Stimulated activated CD4-positive, alpha-beta T cell treated with anti-CD3 and anti-CD28 coated beads, Interleukin-12 subunit alpha, Interleukin-12 subunit beta, amount 100 ng/mL, for 48 hours (primary cell): ENCODE measurements at places on chromosomes 3 and 15.

DNA sequence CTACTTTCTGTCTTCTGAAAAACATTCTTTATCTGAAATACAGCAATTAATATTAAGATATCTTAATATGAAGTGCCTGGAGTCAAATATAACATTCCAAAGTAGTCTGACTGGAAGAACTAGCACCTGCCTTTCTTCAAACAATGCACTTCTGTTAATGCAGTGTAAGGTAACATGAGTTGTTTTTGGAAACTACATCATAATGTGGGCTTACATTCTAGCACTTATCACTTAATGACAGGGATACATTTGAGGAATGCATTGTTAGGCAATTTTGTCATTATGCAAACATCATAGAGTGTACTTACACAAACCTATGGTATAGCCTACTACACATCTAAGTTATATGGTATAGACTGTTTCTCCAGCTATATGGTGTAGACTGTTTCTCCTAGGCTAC is 49.2 kb downstream of the SLC15A2 start:
- no peak for DNase-seq

- DNase-seq = no peak
These were observed 1.9 kb downstream of the AQP9 start for GRCh38 chr15:58139989-58140522.

DNA sequence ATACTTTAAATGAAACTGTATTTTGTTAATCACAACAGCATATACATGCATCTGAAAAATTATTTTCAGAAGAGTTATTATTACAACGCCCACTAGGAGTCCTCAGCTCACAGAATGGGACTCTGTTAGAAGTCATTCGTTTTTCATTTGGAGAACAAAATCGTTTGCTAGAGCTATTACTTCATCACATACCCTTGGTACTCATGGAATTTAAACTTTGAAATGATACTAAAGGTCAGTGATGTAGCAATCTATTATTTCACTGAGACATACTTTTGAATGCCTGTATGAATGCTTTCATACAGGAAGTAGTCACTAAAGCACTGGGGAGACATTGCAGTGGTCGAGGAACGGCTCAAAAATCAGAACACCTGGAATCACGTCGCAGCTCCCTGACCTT is 198.1 kb downstream of the MBNL1 start:
- no peak for DNase-seq

GRCh38 chr3:127254033-127254644 is 33.7 kb downstream of the PRR20G start:
- DNase-seq = no peak

DNA sequence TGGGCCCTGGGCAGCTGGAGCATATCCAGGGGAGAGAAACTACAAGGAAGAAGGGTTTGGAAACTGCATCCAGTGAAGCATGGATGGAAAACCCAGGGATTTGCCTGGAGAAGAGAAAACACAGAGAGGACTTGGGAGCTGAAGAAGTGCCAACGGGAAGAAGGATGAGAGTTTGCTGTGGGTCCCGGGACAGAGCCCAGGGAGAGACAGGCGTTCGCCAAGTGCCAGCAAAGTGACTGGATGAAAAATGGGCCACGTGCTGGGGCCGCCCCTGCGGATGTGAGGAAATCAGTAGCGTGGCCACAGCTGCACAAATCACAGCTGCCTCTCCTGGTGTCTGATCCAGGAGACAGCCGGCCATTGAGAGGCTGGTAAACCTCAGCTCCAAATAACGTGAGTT is 70.4 kb downstream of the HES1 start:
- no peak for DNase-seq

GRCh38 chr3:155233213-155233612 is 60.3 kb downstream of the STRIT1 start:
- no peak for DNase-seq

DNA sequence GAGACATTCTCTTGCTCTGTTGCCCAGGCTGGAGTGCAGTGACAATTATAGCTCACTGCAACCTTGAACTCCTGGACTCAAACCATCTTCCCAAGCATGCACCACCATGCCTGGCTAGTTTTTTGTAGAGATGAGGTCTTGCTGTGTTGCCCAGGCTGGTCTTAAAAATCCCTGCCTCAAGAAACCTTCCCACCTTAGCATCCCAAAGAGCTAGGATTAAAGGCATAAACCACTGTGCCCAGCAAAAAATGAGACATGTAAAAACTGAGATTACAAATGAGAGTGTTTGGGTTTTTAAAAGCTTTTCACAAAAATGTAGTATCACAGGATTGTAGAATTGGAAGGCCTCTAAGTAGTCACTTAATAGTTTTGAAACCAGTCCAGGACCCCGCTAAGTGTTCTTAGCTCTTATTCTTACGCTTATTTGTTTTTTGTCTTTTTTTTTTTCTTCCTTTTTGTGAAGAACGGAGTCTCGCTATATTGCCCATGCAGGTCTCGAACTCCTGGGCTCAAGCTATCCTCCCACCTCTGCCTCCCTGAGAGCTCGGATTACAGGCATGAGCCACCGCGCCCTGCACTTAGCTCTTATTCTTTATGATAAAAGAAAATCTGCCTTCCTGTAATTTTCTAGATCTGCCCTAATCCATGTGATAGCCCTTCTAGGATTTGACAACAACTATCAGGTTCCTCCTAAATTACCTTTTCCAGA is 31.5 kb downstream of the KLHL18 start:
- DNase-seq = no peak

DNA sequence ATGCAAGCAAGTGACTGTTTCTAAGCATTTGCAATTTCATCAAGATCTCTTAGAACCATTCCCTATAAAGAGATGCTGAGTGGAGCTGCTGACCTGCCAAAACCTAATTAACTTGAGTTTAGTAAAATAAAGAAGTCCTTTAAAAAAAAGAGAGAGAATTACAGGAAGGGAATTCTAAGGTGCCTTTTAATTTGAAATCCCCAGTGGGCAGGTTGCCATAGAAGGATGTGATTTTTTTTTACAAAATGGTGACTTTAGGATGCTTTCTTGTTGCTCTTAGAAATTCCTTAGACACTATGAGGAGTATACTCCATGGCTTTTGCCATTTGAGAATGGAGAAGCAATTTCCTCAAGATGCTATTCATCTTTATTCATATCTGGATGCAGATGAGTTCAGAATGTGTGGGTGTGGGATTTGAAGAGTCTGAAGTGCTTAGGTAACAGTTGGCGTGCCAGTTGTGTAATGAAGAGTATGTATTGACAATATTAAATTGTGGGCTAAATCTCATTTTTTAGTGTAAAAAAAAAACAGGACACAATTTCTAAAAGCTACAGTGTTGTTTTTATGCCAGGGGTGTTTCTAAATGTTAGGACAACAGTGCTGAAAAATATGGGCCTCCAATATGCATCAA is 13.6 kb downstream of the LRRC3B start:
- DNase-seq = no peak

GRCh38 chr3:157824281-157824680 is 281.9 kb downstream of the SHOX2 start:
- DNase-seq = no peak
